Activated gamma-delta T cell treated with Interleukin-2 at 50 U/mL for 16 hours (primary cell): ENCODE measurements at places on chromosomes 1 and 21.

DNA sequence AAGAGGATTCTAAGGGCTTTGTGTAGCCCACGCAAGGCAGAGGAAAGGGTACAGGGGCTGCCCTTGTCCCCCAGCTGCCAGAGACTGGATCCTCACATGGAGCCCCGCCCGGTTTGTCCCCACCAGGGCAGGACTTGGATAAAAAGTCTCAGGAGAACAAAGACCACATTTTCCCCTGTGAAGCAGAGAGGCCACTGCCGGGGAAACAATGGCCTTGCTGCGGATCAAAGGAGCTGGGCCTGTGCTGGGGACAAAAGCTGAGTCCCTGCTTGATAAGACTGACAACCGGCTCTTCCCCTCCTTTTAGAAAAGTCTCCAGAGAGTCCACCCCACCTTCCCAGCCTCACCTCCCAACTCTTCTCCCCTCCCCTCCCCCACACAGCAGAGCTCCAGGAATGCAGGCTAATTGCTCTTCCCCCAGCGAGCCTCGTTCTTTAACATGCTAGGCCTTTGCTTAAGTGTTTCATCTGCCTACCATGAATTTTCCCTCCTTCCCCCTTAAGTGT lies 142.4 kb downstream of the PLPP3 start:
- no peak for DNase-seq

DNA sequence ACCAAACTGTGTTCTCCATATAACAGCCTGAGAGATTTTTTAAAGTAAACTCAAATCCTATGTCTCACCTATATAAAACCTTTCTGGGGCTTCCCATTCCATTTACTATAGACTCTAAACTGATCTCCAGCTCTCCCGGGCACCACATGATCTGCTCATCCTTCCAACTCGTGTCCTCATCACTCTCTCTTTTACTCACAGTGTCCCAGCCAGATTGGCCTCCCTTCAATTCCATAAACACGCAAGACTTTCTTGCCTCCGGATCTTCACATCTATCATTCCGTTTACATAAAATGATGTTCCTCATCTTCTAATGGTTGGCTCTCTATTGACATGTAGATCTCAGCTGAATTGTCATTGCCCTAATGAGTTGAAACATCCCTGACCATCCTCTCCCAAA lies 59.4 kb downstream of the ZNF697 start:
- DNase-seq: no peak

DNA sequence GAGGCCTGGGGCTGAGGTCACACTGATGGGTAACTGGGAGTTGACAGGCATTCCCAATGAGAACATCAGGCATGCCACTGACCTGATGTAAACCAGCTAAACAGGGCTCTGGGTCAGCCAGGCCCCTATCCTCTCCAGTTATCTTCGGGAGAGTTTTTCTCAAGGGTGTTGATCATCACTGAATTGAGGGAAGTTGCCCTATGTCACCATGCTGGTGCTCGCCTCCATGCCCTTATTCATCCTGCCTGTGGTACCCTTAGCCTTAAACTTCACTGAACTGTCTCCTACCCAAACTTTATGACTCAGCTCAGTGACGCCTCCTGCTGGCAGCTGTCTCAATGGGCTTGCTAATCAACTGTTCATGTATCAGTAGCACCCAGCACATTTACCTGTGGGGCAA lies 80.7 kb upstream of the TNR start:
- no peak for DNase-seq

- DNase-seq: no peak
Measured at GRCh38 chr21:31426235-31426797, 82.3 kb upstream of the TIAM1 start.

GRCh38 chr1:54391450-54392209 lies 14.6 kb downstream of the SSBP3 start:
- DNase-seq: no peak

DNA sequence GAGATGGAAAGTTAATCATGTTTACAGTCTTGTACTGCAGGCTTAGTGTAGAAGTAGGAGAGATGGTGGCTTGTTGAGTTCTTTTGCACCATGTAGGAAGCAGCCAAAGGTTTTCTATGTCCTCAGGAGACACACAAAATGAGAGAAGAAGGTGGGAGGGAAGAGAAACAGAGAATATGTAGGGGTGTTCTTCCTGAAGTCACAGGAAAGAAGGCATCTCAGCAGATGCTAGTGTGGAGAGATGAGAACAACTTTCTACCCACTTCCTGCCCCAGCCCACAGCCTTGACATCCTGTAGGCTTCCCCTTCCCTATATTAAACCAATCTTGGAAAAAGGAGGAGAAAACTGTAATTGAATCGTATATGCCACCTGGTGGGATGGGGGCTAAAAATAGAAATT lies 217.0 kb downstream of the S1PR1 start:
- DNase-seq: no peak

GRCh38 chr1:51728611-51729155 lies 111.8 kb downstream of the OSBPL9 start:
- DNase-seq: no peak

- DNase-seq: no peak
Measured at GRCh38 chr1:9281908-9282695, 10.6 kb upstream of the SPSB1 start.
